ENCODE measurements at places on chromosomes 13 and 19. TPM values are rescaled to one million over a fixed set of nuclear protein-coding genes. Genes with fewer than 3 reads are reported as not detected.

The FCAR gene
- 1.2 TPM for total RNA-seq

The CLEC17A gene
- total RNA-seq: not detected

The DZIP1 gene
- total RNA-seq: 17.5 TPM

The SLC7A1 gene
- total RNA-seq: 11.8 TPM

The NKG7 gene
- not detected for total RNA-seq

GRCh38 chr13:110346661-110347067 is 39.6 kb downstream of the COL4A2 start:
- no peaks in the 10 kb centered on the region for H3K27me3 ChIP-seq
- H3K4me3 ChIP-seq: no peak overlapping the region

- peaks cover 7% of the 10 kb centered on the region for H3K27me3 ChIP-seq
- H3K27ac ChIP-seq: no peak overlapping the region
- H3K36me3 ChIP-seq: no peaks in the 10 kb centered on the region
Measured at GRCh38 chr13:102697929-102698648, 3.2 kb upstream of the METTL21C start.

DNA sequence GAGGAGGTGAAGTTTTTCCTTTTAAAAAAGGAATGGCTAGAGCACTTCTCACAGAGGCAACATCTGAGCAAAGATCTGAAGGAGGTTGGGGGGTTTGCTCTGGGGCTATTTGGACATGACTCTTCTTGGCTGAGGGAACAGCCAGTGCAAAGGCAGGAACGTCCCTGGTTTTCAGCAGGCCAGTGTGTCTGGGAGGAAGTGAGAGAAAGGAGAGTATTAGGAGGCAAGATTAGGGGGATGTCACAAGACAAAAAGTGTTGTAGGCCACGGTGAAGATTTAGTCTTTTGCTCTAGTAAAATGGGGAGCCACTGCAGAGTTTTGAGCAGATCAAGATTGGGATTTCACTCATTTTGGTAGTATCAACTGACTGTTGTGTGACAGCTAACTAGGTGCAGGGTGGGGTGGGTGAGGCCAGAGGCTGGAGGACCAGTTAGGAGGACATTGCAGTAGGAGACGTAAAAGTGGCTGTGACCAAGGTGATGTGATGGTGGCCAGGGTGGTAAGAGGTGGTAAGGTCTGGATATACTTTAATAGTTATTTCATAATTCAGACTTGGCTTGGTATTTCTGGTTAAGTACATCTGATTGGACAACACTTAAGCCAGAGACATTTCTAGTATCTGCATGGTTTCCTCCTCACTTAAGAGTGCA is 40.6 kb downstream of the WDFY2 start:
- no peak overlapping the region for H3K4me3 ChIP-seq
- H3K27me3 ChIP-seq: no peaks in the 10 kb centered on the region
- no peak for DNase-seq
- no peaks in the 10 kb centered on the region for H3K36me3 ChIP-seq
- peaks cover 25% of the 10 kb centered on the region for H3K4me1 ChIP-seq

GRCh38 chr19:19578252-19578651 is 40.2 kb downstream of the CILP2 start:
- H3K4me3 ChIP-seq: no peak overlapping the region
- no peaks in the 10 kb centered on the region for H3K27me3 ChIP-seq
- no peaks in the 10 kb centered on the region for H3K4me1 ChIP-seq
- H3K27ac ChIP-seq: no peak overlapping the region

- no peaks in the 10 kb centered on the region for H3K4me1 ChIP-seq
- no peak overlapping the region for H3K27ac ChIP-seq
- no peak overlapping the region for H3K4me3 ChIP-seq
- H3K36me3 ChIP-seq: no peaks in the 10 kb centered on the region
- no peaks in the 10 kb centered on the region for H3K27me3 ChIP-seq
- no peak for DNase-seq
Measured at GRCh38 chr13:47216176-47216822, 319.4 kb upstream of the HTR2A start.

DNA sequence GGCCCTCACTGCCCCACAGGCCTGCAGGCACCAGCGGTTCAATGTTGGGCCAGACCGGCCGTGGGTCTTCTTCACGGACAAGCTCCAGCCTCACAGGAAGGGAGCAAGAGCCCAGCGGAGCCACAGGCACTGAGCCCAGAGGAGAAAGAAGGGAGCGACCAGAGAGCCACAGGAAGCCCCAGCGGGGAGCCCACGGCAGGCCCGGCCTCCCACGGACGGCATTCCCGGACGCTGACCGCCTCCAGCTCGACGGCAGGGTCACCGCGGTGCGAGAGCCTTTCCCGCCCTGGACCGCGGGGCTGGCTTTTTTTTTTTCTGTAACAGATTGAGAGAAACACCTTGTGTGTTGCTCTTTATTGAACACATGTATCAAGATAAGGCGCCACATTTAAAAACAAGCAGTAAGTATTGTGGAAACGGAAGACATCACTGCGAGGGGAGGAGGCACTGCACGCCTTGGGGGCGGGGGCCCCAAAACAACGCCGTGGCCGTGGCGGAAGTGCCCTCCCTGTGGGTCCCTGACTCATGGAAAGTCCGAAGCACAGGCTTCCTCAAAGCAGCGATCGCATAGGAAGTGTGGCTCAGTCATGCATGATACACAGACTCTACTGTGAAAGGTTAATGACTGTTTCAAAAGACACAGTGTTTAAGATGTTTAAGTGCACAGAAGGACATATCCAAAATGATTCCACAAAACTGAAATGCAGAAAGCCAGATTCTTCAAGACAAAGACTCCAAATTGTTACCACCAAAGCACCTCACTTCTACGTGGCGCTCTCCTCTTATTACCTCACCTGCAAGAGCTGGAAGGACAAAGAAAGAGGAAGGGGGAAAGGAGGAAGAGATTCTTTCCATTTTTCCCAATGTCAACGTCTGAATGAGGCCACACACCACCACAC is 3.5 kb downstream of the RASA3 start:
- DNase-seq: peak; percentile 87
- H3K4me1 ChIP-seq: peaks cover 38% of the 10 kb centered on the region
- H3K4me3 ChIP-seq: no peak overlapping the region
- no peaks in the 10 kb centered on the region for H3K27me3 ChIP-seq
- H3K27ac ChIP-seq: peak overlapping the region; percentile 74

DNA sequence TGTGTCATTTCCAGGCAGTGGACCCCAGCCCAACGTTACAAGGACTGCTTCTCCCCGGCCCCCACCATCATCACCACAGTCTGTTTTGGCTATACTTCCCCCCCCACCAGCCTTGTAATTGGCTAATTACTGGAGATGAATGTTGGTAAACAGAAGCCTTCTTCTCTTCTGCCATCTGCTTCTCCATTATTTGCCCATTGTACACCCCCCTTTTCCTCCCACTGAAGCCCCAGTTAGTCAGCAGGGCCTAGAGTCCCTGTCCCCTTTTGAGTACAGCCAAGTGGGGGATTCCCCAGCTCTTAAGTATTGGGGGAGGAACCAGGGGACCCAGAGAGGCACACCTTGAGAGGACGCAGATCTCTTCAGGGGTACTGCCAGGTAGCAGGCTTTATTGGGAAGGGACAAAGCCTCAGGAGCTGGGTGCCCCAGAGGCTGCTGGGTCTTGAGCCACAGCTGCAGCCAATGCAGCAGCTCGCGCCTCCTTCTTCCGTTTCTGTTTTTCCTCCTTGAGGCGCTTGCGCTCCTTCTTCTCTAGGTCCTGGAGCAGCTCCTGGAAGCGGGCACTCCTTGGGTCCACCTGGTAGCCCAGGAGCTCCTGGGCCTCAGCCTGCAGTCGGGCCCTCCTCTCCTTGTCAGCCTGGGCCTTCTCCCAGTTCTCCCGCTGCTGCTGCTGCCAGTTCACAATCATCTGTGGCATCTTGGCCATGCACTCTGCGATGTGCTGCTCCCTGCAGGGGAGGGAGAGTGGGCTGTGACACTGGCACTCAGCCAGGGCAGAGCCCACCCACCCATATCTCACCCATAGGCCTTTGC is 3.0 kb downstream of the GADD45GIP1 start:
- no peaks in the 10 kb centered on the region for H3K27me3 ChIP-seq
- H3K36me3 ChIP-seq: peaks cover 25% of the 10 kb centered on the region
- peaks cover 22% of the 10 kb centered on the region for H3K4me1 ChIP-seq
- H3K27ac ChIP-seq: no peak overlapping the region
- no peak overlapping the region for H3K4me3 ChIP-seq
- no peak for DNase-seq

- H3K27me3 ChIP-seq: no peaks in the 10 kb centered on the region
- no peaks in the 10 kb centered on the region for H3K4me1 ChIP-seq
- no peak for DNase-seq
Measured at GRCh38 chr13:79621449-79621848, 140.5 kb downstream of the NDFIP2 start.

DNA sequence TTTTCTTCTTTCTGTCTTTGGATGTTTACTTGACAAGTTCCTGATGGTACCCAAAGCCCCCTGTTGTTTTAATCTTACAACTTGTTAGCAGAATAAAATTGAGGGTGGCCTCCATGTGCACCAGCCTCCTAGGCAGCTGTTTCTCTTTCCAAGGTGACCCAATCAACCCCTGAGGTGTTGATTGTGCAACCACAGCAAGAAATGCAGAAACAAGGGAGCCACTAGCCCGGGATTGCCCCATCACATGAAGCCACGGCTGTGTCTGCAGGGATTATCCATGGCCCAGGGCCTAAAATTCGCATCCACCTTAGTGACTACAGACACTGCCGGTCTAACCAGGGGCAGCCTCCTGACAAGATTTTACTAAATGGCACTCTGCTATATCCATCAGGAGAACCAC is 14.4 kb downstream of the CEACAM4 start:
- H3K36me3 ChIP-seq: no peaks in the 10 kb centered on the region
- no peaks in the 10 kb centered on the region for H3K4me1 ChIP-seq
- no peak for DNase-seq
- H3K27me3 ChIP-seq: no peaks in the 10 kb centered on the region

DNA sequence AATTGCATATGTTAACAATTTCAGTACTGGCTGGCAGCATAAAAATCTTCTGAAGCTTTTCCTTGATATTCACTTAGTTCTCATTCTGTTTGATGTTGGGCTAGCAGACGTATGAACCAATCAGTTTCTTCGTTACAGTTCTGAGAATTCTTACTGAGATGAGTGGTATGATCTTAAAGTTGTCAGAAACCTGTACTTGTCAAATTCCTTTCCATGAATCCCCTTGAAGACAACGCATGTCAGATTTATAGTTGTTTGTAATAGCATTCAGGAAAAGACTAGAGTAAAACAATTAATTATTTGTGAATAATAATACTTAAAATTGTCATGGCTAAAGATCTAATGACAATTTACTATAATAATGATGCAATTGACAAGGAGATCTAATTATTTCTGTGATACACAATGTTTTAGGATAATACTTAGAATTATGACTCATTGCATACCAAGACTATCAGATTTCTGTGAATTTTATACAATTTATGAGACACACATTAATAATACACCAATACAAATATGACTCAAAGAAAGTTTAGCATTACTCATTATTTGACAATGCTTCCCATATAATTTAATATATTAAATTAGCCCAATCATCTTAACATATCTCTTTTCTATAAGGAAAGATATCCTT is 447.2 kb downstream of the RFC3 start:
- H3K27ac ChIP-seq: no peak overlapping the region
- no peak overlapping the region for H3K4me3 ChIP-seq
- H3K36me3 ChIP-seq: no peaks in the 10 kb centered on the region
- no peaks in the 10 kb centered on the region for H3K27me3 ChIP-seq

DNA sequence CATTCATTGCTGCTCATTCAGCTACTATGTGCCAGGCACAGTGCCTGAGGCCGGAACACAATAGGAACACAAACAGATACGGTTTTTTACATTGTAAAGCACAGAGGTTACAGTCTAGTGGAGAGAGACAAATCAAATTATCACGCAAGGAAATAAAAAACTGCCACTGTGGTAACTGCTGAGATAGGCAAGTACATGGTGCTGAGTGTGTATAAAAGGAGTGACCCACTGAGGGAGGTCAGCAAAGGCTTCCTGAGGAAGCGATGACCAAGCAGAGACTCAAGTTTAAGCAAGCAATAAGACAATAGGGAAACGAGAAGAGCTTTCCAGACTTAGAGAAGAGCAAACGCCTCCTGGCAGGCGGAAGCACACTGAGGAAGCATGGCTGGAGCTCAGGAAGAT is 56.4 kb downstream of the NUFIP1 start:
- H3K4me1 ChIP-seq: no peaks in the 10 kb centered on the region
- no peak overlapping the region for H3K4me3 ChIP-seq
- DNase-seq: no peak
- H3K36me3 ChIP-seq: no peaks in the 10 kb centered on the region
- H3K27me3 ChIP-seq: no peaks in the 10 kb centered on the region

DNA sequence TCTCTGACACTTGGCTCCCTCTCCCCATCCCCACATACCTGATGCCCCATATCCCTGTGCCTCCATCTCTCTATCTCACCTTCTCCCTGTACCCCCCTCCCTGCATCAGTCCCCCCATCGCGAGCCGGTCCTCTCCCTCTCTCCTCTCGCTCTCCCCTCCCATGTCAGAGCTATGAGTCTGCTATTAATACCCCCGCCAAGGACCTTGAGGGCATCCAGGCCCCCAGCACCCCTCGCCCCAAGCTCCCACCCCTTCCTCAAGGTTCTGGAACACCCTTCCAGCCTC is 1.6 kb downstream of the GRIN2D start:
- H3K4me3 ChIP-seq: no peak overlapping the region
- DNase-seq: no peak
- peaks cover 67% of the 10 kb centered on the region for H3K27me3 ChIP-seq

DNA sequence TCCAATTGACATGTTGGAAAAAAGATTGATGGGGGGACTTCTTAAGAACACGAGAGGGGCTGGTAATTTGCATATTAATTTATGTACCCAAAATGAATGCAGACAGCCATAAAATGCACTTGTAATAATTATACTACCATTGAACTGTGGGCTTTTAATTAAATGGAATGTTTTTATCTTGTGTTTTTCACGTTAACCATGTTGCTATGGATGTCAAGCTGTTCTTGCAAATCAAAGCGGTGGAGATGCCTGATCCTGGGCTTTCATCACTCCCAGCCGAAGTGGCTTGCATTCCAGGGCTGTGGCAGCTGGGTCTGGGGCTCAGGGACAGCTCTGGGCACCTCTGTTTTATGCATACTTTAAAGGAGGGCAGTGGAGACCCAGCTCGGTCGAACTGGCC is 179.4 kb upstream of the TMTC4 start:
- H3K4me1 ChIP-seq: no peaks in the 10 kb centered on the region
- no peak for DNase-seq
- H3K27ac ChIP-seq: no peak overlapping the region
- no peaks in the 10 kb centered on the region for H3K36me3 ChIP-seq
- no peaks in the 10 kb centered on the region for H3K27me3 ChIP-seq

- H3K27me3 ChIP-seq: no peaks in the 10 kb centered on the region
- H3K27ac ChIP-seq: no peak overlapping the region
- no peak overlapping the region for H3K4me3 ChIP-seq
Measured at GRCh38 chr13:98992355-98992754, 14.5 kb upstream of the DOCK9 start.

DNA sequence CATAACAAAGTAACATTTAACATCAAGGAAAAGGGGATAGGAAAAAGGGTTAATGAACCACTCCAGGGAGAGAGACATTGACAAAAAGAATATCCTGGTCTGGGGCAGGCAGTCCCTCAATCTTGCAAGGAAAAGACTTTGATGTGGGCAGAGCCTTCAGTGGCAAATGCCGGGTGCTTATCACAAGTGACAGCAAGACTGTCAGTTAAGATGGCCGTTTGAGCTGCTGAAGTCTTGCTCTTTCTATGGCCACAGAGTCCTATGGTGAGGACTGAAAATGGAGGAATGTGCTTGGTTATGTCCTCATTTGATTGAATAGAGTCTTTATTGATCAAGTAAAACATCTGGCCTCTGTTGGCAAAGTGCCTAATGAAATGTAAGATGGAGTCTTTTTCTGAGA is 112.1 kb downstream of the B3GLCT start:
- no peak overlapping the region for H3K27ac ChIP-seq
- H3K4me3 ChIP-seq: no peak overlapping the region
- H3K4me1 ChIP-seq: no peaks in the 10 kb centered on the region
- no peak for DNase-seq
- H3K27me3 ChIP-seq: no peaks in the 10 kb centered on the region
- H3K36me3 ChIP-seq: no peaks in the 10 kb centered on the region
